ENCODE measurements at places on chromosomes 3 and 15.

- no peak for DNase-seq
Observed at GRCh38 chr3:127760361-127760760, 62.0 kb downstream of the MGLL start.

DNA sequence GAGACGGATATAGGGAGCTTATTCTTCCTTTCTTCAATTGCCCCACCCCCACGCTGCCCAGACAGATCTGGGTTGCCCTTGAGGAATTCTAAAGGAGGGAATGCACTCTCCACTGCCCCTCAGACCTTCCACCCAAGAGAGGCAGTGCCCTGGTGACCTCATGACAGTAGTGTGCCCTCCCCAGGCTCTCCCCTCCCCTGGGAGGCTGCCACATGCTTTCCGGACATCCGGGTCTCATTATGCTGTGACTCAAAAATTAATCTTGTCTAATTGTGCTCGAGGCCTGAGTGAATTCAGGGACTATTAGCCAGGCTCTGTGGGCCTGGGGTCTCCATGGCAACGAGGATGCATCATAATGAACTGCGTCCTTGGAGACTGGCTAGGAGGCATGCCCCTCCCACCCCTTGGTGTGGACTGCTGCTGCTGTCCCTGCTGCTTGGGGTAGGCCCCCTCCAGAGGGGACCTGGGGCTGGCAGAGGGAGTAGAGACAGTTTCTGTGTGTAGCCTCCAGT, 20.8 kb downstream of the CORO2B start:
- DNase-seq = peak; percentile 78

DNA sequence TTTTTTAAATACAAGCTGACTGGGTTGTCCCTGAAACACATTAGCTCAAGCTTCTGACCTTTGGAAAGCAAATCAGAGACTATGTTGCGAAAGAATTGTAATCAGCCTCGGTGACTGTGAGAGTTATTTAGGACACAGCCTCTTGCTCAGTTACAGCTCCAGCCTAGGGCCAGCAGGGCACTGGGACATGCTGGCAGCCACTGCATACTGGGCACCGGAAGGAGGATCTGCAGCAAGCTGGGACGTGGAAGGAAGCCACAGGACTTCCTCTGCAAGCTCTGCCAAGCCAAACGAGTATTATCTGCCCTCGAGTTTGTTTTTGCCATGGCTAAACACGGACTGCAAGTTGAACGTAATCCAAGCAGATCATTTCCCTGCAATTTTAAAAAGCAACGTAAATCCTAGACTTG, 24.4 kb upstream of the COPG1 start:
- DNase-seq = no peak

DNA sequence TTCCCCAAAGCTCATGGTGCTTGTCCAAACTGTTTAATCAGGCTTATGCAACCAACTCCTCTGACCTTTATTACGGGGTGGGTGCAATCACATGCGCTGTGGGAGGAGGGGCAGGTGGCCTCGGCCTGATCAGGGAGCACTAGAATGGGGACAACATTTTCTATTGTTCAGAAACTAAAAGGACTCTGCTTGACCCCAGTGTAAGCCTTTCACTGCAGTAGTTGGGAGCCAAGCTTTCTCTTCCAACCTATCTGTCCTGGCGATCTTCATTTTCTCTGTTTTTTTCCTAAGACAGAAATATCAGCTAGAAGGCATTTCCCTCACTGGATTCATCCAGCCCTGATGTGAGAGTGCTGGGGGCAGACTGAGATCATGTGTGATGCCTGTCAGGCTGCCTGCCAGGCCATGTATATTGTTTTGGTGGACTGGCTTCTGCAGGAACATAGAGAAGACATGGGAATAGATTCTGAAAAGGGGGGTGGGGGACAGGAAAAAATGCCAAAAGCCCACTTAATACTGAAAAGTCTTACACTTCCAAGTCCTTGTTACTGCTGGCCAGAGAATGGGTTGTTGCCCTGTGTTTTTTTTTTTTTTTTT, 627.0 kb upstream of the TBL1XR1 start:
- no peak for DNase-seq

DNA sequence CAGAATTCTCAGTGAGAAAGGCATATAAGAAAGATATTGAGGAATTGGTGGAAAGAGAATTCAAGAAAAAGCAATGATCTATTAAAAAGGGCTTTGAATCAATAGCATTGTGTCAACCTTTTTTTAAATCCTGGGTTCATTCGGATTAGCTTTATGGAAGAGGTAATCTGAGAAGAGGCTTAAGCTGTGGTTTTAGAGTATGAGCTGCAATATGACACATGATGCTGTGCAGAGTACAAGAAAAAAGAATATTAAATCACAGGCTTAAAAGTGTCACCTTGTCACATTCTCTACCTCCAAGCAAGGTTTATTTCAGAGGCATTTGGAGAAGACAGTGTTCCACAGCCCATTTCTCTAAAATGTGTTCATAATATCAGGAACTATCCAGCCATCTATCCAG, 128.9 kb downstream of the RTP4 start:
- DNase-seq = no peak

DNA sequence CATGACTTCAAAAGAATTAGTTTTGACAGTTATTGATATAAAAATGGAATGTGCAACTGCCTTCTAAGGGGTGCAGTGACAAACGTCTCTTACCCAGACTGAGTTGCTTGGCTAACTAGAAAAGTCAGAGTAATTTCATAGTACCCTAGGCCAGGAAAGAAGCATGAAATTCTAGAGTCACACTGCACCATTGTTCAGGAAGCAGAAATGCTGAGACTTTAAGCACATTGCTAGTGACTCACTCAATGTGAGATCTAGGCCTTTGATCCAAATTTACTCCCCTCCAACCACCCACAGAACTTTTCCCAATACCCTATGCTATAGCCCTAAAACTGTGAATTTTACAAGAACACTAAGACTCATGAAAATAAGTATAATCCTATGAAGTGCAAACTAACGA, 110.8 kb downstream of the DUT start:
- no peak for DNase-seq

- no peak for DNase-seq
Observed at GRCh38 chr15:99480016-99480810, 85.6 kb upstream of the MEF2A start.

GRCh38 chr3:155995525-155996370, 124.6 kb upstream of the KCNAB1 start:
- DNase-seq = no peak

DNA sequence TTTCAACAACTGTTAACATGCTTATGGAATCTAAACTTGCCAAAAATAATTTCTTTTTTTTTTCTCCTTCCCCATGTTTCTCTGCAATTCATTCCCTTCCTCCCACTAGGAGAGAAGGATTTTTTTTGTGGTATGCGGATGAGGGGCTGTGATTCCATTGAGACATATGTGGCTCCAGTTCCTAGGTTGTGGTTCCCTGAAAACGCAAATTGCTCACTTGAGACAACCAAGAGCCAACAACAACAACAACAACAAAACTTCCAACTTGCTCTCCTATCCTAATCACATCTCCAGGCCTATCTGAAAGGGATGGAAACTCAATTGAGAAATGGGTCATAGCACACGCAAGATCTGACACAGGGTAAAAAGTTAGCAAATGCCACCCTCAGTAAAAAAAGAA, 406.5 kb upstream of the TGFBR2 start:
- no peak for DNase-seq

DNA sequence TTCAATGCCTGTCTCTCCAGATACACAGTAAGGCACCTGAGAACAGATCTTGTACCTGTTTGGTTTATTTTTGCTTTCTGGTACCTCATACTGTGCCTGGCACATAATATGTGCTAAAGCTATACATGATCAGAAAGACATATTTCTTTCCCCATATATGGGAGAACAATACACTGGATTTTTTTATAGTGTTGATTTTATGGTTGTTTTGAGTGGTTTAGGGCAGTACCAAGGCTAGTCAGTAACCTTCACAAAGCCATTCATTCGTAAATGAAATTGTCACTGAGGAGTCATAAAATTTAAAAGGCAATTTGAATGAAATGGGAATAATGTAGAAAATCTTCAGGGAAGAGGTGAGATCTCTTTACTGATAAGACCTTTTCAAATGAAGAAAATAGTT, 810.2 kb downstream of the TUSC7 start:
- DNase-seq = no peak

GRCh38 chr3:171055336-171056178, 29.0 kb upstream of the SLC2A2 start:
- no peak for DNase-seq

DNA sequence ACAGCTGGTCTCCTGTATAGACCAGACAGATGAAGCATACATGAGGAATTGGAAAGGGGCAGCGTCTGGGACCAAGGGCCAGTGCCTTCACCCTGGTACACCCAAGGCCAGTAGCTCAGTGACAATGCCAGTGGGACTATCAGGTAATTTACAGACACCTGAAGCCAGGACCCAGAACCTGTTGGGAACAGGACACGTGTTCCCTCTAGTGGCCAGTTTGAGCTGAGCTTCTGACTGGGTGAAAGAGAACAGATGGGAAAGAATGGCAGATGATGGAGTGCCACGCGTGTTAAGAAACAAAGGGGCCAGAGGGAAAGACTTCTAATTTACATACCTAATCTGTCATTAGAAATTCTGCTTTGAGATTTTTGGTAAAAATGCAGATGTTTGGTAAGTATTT, 5.1 kb upstream of the SLC25A38 start:
- DNase-seq = no peak

GRCh38 chr3:165225604-165226003, 29.4 kb upstream of the SLITRK3 start:
- DNase-seq = no peak

GRCh38 chr15:57323806-57324589, 52.3 kb upstream of the CGNL1 start:
- DNase-seq = peak; percentile 53

- no peak for DNase-seq
Observed at GRCh38 chr15:52523192-52523591, 5.5 kb downstream of the MYO5A start.

GRCh38 chr15:90910441-90911301, 7.6 kb downstream of the MAN2A2 start:
- DNase-seq = no peak

DNA sequence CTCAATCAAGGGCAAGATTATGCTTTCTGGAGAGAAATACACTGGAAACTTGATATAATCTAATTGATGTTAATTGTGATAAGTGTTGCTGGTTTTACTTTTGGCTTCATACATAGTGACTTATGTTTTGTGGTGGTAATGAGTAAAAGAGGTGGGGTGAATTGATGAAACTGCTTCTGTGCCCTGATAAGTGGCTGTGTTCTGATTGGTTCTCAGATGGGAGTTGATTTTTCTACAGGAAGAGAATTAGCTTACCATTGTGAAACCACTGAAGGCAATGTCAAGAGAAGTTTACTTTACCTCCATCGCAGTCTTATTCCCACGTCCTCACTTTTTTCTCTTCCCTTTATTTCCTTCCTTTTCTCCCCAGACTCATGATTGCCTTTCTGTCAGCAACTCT, 23.8 kb downstream of the TMEM45A start:
- no peak for DNase-seq

DNA sequence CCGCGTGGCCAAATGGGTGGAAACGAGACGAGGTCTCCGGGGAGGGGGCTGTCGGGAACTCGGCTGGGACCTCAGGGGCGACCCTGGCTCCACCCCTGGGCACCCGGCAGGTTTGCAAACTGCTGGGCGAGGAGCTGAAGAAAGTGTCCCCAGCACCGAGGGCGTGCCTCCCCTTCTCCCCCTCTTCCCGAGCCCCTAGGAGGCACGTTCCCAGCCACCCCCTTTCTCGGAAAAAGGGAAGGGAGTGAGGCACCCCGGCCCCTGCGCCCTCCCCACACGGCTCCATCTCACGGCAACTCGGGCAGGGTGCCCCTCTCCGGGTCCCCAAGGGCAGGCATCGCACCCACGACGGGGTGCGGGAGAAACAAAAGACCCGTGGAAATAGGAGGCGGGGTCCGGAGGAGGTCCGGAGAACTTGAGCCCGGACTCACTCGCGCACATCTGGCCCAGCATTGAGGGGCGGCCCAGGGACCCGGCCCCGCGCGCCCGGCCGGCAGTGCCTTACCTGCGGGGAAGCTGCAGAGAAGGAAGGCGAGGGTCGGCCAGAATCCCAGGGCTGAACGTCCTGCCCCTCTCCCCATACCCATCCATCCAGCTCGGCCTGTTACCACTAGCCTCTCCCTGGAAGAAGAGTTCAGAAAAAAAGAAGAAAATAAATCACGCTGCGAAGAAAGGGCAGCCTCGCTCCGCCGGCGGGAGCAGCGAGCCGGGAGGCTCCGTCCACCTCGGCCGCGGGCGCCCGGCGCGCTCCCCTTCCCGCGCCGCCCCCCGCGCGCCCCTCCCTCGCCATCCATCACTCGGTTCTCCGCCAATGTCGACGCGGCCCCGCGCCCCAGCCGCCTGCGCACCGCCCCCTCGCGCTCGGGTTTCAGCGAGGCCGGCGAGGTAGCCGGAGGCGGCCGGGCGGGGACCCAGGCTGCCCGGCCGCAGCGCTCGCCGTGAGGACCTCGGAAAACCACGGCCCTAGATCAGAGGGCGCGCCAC, 16.3 kb downstream of the RGMA start:
- DNase-seq = no peak

DNA sequence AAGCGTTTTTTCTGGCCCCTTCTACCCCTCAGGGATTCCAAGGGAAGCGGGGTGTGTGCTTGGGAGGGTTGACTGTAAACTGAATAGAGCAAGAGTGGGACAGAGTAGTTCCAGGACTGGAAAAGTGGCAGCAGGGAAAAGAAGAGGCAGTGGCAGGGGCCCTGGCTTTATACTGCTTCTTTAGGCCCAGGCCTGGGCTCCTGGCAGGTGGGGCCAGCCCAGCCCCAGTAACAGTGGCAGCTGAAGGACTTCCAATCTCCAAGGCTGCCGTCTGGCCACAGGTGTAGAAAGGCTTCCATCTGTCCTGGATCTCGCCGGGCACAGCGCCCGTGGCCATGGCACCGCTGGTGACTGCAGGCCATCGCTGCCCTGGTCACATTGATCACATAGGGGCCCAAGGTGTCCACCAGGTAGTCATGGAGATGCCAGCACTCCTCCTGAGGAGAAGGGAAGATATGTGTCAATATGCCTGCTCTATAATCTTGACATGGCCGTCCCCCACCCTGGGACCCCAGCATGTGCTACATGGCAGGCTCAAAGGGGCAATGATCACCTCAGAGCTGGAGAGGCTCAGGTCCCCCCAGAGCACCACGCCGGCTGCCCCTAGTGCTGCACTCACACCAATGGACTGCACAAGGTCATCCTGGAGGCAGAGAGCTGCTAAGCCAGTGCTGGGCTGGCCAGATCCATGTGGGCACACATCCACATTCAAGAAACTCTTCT, 1.0 kb upstream of the IFRD2 start:
- no peak for DNase-seq

DNA sequence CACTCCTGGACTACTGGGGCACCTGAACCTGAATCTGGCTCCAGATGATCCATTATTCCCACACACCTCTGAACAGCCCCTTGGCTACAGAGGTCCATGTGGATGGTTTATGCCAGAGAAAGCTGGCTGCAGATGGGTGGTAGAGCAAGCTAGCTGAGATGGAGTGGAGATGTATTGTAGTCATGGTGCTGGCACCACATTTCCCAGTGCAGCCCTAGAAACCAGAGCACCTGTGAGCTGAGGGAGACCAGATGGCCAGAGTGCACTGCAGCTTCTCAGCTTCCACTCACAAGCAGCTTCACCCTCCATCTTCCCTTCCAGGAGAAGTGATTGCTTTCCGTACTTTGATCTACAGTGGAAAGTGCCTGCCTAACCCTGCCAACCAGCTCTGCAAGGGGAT, 29.9 kb downstream of the RBP1 start:
- DNase-seq = no peak

GRCh38 chr3:136255672-136256406, 5.7 kb downstream of the PCCB start:
- no peak for DNase-seq

GRCh38 chr15:95303713-95304112, 1026.8 kb upstream of the NR2F2 start:
- no peak for DNase-seq

- no peak for DNase-seq
Observed at GRCh38 chr3:50147861-50148260, 7.3 kb upstream of the SEMA3F start.

- peak; percentile 81 for DNase-seq
Observed at GRCh38 chr15:69554279-69554961, 101.8 kb downstream of the RPLP1 start.

Data from NCI-H1436 treated with DMSO at 0.1 percent for 48 hours (cell line).